ENCODE measurements at places on chromosomes 2 and 18.

DNA sequence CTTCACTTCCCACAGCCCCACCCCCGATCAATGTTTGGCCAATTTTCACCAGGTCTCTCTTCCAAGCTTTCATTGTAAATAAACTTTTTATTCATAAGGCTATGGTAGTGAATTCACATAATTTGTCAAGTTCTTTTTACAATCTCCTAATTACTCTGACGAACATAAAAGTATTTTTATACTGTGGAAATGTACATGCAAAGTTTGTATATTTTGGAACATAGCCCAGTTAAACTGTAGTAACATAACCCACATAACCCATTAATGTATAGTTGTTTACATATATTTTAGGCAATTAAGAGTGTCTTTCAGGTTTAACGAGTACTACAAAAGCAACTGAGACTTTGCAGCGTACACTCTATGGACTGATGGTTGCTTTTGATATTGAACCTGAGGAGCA, 228.3 kb upstream of the ERBB4 start:
- DNase-seq = no peak

DNA sequence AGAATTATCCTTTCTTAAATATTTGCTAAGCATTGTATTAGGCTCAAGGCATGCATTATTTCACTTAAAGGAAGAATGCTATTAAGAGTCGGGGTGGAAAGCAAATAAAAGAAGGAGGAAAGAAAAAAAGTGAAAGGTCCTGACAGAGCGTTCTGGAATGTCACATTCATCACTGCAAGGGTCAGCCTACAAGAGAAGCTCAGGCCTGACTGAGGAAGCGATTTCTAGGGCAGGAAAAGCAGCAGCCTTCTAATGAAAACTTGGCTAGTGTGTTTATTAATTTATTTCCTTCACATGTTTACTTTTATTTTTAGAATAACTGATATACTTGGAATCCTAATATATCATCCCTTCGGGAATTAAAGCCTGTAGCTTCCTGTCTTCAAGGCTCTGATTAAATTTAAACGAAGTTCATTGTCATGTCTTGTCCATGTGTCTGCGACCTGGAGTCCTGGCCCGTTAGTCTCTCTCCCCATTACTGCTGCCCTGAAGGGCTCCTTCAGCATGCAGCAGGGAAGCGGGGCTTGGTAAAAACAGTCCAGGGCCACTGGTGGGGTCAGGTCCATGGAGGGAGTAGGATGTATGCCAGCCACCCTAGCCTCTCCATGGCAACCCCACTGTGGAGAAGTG, 119.2 kb upstream of the CCDC68 start:
- DNase-seq = no peak

DNA sequence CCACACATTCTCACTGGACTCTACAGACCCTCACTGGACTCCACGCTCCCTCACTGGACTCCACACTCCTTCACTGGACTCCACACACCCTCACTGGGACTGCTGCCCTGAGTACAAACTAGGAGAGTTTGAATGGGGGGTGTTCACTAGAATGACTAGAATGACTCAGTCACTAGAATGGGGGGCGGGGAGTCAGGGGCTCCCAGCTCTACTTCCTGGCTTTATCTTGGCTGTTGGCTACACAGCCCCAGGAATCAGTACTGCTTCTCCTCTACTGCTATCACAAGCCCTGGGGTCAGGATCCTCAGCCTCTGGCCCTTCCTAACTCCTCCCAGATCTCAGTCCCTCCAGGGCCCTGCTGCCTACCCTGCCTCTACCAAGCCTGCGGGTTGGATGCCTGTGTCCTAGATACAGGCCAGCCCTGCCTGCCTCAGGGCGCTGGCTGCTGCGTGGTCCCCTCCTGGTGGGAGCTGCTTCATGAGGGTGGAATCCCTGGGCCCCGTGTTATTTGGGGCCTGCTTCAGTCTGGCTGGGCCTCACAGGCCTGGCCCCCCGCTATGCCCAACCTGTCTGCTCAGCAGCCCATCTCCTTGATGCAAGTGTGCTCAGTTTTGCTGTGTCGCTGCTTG, 7.8 kb downstream of the PTMA start:
- DNase-seq = no peak

DNA sequence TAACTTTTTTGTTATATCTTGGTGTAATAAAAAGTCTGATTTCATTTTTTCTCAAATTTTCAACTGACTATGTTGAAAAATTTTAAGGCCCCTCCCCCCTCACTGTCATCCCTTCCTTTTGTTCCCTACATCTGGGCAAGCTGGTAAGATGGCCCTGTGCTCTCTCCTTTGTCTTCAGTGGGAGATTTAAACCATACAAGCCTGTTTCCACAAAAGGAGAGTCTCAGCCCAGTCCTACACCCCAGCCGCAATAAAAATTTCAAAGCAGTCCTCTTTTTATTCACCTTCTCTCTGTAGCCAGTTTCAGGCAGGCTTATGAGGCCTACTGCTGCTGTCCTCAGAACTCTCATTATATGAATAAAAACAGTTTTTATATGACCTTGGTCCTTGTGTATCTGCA, 630.5 kb downstream of the CBLN2 start:
- DNase-seq = no peak

DNA sequence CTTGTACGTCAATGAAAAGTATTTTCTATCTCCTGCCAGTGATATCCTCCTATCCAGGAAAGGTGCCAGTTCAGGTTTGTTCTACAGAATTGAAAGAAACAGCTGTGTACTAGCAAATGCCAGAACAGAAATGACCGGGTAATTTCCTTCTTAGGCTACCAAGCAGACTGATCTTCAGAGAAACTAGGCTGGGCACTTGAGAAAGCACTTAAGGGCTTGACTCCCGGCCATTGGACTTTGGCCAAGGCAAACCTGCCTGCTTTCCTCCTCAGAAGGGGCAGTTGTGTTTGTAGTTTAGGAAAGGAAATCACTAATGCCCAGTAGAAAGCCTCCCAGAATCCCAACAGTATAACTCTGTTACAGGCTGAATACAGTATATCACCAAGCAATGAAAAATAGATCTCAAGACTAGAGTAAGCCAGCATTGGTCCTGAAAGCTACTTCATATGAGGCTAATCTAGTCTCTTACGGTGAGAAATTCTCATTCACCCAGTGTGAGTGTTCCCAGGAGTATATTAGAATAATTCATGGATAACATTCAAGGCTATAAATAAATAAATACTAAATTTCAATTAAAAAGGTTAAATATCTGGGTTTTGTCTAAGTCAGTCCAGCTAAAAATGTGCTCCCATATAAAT, 43.0 kb upstream of the COL5A2 start:
- no peak for DNase-seq

DNA sequence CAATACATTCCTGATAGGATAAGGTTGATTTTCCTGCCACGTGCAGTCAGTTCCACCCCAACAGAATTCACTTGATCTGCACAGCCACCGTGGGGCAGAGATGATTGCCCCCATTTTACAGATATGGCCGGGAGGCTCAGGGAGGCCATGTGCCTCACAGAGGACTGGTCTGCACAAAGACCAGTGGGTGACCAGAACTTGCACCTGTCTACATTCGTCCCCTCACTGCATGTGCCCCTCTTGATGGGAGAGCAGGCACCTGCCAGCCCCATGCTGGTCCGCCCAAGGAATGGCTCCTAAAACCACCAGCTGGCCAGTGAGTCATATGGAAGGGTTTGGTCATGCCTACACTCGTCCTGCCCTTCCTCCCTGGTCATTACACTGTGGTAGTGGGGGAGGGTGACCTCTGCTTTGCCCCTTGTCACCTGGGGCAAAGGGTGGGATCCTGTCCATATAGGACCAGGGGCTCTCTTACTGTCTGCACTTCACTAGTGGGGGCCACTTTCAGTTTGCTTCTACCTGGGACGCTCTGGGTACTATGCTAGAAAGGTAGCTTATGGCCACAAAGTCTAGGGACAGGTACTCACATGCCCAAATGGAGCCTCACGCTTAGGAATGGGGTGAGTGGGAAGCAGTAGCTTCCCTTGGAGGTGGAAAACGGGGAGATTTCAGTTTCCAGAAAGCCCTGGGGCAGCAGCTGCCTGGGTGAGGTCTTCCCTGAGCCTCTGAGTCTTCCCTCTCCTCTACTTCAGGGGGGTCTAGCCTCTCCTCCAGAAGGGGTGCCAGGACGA, 14.7 kb downstream of the RRM2 start:
- DNase-seq = no peak

DNA sequence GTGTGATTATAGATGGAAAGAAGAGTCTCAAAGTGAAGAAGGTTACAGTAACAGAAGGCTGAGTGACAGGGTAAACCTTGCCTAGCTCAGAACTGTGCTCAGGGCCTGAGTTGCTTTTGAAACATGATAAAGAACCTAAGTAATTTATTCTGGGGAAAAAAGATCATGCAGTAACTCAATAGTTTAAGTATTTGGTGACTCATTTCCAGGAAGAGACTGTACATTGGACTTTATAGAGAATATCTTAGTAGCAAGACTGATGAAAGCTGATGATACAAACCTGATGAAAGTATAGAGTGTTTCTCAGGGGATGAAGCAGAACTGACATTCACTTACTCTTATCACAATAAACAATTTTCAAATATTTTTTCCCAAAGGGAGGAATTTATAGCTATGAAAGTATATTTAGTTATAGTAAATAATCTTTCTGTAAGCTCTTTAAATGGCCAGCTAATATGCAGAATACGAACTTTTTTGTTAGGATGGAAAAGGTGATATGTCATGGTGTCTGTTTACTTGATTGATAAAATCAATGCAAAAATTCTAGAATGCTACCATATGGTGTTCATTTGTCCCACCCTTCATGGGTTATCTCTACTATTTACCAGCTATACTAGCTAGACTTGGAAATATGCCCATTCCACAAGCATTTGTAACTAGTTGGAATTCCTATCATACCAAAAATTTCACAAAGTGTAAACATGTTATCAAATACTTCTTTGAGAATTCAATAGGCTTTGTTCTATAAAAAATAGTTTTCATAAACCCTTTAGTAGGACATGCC, 1265.5 kb upstream of the ACVR2A start:
- no peak for DNase-seq

- DNase-seq = no peak
These were observed 308.4 kb upstream of the RAB12 start for GRCh38 chr18:8300751-8301410.

DNA sequence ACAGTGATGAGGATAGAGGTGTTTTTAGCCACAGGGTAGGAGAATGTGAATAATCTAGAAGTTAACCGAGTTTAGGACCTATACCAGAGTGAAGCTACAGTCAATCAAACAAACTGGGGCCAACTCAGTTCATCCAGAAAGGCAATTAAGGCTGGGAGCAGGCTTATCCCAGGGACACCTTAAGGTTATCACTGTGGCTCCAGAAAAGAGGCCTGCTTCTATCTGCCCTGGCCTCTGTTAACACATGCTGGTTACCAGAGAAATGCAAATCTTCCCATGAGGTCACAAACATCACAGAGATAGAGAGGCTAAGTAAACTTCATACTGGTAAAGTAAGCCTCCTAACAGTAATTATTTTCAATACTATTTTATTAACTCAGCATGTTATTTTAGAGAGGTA, 93.2 kb upstream of the GRB14 start:
- no peak for DNase-seq

- DNase-seq = no peak
These were observed 136.8 kb downstream of the SMAD7 start for GRCh38 chr18:48813833-48814489.

DNA sequence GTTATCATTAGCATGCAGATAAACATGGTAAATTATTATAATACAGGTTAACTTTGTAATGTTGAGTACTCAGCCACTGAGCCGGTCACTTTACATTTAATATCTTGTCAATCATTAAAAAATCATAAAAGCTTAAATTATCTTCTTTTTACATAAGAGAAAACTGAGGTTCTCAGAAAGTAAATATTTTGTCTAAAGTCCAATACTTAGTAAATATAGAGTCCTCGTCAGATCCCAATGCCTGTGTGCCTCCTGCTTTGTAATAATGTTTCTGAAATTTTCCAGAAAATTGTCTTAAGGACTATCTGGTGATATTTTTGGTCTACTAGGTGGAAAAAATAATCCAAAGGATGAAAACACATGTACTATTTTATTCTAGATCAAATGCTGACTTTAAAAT, 116.3 kb upstream of the WDSUB1 start:
- no peak for DNase-seq

DNA sequence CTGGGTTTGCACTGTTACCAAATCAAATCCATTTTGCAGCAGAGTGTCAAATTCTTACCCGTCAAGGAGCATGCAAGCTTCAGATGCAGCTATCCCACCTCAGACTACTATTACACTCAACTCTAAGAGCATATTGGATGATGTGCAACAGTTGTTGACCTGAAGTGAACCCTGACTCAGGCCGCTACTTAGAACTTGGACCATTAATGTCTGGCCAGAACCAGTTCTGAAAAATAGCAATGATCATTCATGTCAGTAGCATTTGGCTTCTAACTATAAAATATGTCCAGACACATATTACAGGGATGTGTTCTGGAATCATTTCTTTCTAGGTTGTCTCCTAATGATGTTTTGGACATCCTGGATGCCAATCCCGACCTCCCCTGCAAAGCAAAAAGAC, 135.5 kb upstream of the PKDCC start:
- DNase-seq = no peak

DNA sequence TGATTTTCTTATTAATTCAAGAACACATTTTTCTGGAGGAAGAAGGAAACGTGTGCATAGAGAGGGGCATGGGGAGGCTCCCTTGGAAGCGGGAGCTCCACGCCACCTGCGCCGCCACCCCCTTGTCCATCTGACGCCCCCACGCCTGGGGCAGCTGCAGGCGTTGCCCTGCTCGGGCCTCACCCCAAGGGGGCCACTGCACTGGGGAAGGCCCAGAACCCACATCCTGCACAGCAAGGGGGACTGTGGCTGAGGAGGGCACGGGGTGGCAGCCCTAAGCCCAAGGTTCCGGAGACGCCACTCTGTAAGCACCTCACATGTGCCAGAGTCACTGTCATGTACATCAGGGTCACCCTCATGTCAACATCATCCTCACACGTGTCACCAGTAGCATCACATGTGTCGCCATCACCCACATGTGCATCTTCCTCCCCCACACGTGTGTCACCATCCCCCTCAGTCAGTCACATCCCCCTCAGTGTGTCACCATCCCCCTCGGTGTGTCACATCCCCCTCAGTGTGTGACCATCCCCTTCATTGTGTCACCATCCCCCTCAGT, 486.7 kb upstream of the SALL3 start:
- DNase-seq = no peak

GRCh38 chr2:55965966-55966365, 42.4 kb upstream of the EFEMP1 start:
- no peak for DNase-seq

- no peak for DNase-seq
These were observed 69.3 kb upstream of the SLC16A14 start for GRCh38 chr2:230137902-230138539.

DNA sequence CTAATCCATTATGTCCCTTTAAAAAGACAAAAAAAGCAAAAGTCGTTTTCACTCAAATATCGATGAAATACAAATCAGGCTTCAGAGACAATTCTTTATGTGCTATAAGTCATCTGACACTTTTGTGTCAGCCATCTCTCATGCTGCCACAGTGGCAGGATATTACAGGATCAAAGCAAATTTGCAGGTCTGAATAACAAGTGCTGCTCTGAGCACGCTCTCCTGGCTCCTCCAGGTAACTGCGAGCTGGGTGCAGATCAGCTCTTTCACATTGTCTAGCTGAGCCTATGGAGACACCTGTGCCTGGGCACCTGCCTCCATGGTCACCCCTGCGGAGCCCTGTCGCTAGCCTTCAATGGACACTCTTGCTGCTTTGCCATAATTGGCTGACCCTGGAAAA, 250.2 kb upstream of the RAB12 start:
- DNase-seq = no peak
